SIG-M5 (cell line): ENCODE measurements at places on chromosomes 7 and 10.

- no peak for DNase-seq
These were observed 1.5 kb downstream of the CWF19L1 start for GRCh38 chr10:100265821-100266485.

GRCh38 chr7:151243408-151244195 is 4.9 kb downstream of the SMARCD3 start:
- DNase-seq, result no peak

- no peak for DNase-seq
These were observed 180.8 kb upstream of the CDK1 start for GRCh38 chr10:60597513-60597912.

GRCh38 chr10:87837445-87837844 is 19.4 kb upstream of the ATAD1 start:
- peak; percentile 5 for DNase-seq

DNA sequence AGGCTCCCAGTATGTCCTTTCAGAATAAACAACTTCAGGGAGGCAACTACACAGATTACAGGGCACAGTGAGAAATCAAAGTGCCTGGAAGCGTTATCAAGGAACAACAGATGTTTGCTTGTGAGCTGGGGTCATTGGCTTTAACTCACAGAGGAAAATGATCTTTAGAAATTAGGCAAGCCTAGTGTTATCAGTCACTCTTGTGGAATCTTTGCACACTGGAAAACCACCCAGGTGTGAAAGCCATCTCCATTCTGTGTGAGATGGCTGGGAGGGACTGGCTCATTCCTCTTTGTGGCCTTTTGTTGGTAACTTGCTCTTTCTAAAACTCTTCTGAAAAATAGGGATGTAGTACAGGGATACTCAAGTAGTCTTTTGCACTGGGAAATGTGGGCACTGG is 716.0 kb downstream of the XPNPEP1 start:
- no peak for DNase-seq

- no peak for DNase-seq
These were observed 18.3 kb downstream of the IRF5 start for GRCh38 chr7:128955981-128956380.

DNA sequence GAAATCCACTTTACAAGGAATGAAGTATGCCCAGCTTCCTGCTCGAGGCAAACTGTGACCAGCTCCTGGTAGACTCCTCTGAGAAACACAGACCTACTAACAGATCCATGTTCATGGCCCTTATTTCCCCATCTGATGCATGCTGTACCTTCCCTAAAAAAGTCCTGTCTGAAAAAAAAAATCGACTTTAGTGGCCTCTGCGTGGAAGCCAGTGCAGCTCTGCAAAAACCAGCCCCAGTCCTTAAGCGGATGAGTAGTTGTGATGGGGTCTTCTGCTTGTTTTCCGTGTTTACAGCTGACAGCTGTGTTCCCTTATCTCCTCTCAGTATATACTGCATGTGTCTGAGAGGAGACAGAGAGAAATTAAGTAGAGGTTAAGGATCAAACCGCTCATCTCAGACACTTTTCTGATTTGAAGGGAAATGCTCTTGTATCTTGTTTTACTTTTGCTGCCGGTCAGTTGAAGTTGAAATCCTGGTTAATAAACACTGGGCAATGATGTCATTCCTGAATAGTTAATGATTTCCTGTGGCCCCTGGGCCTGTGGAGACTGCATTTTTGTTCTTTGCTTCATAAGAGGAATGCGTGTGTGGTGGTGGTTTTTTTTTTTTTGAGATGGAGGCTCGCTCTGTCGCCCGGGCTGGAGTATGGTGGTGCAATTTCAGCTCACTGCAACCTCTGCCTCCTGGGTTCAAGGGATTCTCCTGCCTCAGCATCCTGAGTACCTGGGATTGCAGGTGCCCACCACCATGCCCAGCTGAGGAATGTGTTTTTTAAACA is 67.6 kb downstream of the DOCK1 start:
- DNase-seq, result no peak

DNA sequence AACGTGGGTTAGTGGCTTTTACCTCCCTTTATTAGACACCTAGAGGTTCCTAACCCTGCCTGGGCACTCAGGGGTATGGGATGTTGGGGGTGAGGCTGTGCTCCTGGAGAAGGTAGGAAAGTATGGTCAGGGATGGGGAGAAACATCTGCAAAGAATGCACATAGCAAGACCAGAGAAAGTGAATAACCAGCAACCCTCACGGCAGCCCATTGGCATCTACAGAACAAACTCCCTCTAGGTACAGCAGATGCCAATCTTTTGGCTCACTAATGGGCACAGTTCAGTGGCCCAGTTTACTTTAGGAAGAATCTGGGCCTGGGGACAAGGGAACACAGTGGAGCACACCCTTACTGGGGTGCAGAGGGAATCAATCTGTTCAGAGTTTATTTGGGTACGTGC is 143.9 kb downstream of the JAZF1 start:
- DNase-seq, result no peak

GRCh38 chr7:131385039-131385605 is 57.4 kb downstream of the MKLN1 start:
- no peak for DNase-seq

DNA sequence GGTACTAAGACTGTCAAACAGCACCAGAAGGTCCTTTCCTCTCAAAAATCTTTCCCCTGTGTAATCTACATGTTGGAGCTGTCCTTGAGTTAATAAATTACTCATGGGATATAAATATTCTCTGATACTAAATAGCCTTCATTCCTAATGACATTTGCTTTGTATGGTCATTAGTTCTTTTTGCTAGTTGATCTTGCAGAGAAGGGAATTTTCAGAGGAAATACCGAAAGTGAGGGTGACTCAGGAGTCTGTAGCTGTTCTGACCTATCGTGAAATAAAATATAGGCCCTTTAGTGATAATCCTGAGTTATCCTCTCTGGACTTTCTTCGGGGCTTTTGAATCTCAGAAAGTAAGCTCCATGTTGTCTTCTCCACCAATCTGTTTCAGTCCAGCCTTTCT is 19.4 kb upstream of the CLDN12 start:
- no peak for DNase-seq

DNA sequence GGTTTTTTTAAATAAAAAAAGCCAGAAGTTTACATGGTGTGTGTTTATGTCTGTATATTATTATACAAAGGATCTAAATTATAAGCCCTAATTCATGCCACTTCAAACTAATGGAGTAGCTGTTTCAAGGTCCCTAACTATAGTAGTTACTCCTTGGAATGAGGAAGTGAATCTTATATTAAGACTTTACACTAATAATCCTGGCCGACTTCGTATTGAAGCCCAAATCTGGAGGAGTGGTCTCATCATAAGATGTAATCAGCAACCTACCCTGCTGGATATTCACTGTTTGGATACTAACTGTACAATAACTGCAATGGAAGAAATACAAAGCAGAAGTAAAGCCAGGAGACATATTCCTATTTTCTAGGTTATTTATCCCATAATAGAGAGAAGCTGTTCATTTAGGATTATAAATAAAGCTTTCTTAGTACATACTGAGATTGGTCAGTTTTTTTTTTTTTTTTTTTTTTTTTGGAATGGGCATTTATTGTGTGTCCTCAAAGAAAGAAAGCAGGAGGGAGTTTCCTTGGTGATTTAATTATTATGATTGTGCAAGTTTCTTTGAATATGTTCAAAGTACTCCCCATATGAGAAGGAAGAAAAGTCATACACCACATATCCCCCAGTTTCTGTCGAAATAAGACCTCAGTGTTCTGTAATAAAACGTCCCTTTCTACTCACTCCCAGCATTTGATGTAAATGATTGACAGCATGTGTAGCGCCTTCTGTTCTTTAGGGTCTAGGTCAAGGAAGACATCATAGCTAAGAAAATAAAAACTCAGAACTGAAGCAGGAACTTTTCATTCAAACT is 397.8 kb downstream of the EXOC4 start:
- no peak for DNase-seq

DNA sequence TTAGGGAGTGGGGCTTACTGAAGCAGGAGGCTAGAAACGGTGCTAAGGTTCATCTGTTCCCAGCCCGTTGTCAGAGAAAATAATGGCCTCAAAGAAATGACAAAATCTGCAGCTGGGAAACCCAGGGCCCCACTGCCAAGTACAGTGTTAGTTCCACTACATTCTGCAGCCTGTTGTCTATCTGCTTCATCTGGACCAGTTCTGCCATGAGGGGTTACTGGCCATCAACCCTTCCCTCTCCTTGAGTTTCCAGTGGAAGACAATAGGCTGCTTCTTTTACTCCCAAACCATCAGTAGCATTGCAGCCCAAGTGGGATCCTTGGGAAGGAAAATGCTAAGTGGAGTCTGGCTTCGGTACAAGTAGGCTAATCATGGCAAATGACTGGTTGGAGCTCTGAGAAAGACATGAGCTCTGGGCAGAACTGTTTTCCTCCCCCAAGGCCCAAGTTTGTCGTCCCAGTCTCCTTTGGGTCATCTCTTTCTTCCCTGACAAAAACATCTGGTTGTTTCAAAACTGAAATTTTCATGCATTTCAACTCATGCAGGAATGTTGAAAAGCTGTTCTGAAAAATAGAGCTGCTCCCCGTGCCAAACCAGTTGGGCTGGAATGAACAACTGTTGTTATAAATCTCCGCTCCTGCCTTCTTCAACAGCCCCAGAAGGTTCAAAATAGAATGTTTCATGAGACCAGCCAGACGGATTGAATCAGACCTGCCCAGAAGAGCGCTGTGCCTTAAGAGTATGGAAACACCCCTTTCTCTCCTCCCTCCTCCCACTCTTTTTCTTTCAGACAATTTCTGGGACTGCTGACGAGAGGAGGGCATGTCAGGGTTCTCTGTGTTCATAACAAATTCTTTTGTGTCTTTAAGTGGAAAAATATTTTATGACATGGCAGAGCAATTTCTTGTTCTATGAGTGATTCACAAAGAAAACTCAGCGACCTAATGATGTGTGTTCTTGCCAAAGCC is 116.6 kb downstream of the RAB18 start:
- no peak for DNase-seq

DNA sequence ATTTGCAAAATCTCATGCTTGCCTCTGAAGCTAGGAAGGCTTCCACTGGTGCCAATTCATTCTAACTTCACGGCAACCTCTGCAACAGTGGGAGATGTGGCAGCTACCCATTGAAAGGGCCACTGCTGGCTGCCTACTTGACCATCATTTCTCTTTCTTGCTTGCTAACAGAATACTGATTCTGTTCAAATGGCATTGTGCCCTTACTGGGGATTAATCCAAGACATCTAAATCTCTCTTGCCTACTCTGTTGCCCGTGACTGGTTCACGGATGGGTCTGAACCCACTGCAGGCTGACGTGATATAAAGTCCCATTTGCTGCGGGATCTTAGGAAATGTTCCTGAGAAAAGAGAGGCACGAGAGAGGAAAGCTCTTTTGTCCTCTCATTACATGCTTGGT is 51.3 kb upstream of the GSDME start:
- DNase-seq, result no peak

DNA sequence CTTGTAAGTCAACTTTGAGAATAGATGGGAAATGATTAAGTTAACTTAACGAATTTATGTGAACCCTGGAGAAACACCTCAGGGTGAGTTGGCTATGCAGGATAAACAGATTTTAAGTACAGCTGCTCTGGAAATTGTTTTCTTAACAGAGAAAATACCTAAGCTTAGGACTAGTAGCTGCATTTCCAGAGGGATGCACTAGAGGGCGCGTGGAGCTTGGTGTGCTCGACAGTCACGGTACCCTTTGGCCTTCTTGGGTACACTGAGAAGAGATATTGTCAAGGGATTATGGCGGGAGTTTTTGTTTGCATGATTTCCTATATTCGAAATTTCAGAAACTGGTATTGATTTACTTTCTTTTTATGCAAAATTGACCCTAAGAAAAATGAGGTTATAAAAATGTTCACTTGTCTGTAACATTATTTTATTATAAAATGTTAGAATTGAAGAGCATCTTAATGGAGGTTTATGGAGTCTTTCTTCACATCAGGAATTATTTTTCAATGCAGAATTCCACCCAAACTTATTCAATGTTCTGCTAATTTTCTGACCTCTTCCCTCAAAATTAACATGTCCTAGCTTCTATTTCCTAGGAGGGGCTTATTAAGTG is 58.4 kb upstream of the MYO3A start:
- DNase-seq, result no peak

DNA sequence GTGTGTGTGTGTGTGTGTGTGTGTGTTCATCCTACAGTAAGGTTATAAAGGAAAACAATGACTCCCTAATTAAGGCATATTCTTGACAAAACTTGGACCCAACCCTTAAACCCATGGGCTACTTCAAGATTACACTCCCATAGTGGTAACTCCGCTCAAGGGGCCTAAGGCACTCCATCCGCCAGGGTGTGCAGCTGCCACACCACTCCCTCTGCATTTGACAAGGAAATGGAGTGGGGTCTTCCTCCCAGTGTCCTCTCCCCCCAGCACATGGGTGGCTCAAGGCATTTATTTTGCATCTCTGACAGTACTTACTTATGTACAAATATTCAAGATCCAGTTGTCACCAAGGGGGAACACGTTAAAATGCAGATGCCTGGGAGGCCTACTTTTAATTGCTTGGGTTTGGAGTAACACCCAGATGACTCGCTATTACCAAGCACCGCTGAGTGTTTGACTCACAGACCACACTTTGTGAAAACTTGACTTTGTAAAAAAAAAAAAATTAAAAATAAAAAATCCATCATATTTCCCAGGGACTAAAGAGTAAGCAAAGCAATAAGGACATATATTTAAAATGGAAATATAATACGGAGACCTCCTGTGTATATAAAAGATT is 53.0 kb upstream of the AGR3 start:
- no peak for DNase-seq
